ENCODE measurements at places on chromosomes 1 and 21.
A peak's percentile ranks its signal among the peaks of the same experiment; 100 is the strongest.

DNA sequence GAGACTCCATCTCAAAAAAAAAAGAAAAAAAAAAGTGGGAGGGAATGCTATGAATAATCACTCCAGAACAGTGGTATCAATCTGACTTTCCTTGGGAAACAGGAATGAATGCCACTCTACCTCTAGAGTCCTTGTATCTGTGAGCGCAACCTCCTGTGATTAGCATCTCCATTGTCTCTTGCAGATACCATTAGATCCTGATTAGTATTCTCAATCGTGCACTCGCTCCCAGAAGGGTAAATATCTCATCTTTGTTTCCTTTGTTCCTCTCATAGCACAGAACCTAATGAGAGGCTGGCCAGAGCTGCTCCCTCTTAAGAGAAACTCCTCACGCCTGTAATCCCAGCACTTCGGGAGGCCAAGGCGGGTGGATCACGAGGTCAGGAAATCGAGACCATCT lies 184.4 kb upstream of the KCNK2 start:
- no peak for DNase-seq

DNA sequence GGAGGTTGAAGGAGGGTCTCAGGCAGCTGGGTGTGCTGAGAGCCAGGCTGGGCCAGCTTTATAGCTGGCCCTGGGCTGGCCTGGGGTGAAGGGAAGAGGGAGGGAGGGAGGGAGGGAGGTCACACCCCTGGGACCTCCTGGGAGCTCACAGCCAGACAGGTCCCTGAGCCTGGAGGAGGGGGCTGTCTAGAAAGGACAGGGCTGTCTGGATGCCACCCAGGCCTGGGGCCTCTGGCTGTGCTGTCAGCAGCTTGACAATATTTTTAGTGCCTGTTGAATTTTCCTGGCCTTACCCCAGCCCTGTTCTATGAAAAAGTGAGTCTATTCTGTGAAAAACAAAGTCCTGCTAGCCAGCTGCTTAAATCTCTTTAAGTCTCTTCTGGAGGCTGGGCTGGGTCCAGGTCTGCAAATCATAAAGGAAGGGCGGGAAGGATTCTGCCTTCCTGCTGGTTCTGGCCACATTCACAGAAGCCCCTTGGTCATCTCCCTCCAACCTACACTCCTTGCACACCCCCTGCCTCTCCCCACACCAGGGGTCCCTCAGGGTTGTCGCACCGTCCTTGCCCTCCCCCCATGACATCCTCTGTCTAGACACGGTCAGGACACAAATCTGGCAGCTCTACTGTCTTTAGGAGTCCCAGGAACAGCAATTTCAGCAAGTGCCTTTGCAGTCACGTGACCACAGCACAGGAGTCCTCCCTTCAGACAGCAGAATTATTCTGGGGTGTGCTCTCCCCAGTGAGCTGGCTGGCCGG lies at the start of gene LEFTY2:
Gene LEFTY2 (minus strand): TSS at position 34 of the 755 bp plus-strand sequence. CDS start 80 bp downstream, outside the sequence.
- no peak for DNase-seq

DNA sequence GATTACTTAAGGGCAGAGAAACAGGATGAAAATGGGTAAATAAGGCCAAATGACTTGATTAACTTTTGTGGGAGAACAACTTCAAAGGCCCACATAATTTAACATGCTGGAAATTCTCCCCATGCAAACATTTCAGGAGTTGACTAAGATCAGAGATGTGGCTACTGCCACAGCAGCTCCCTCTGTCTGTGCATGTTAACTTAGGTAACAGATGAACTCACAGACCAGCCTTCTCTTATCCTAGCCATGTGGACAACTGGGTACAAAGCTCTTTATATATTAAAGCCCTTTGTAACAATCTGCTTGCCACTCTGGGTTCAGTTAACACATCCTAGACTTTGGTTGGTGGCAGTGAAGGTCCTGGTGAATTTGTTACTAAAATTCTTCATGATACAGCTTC lies 33.2 kb downstream of the BEND5 start:
- DNase-seq, result no peak

GRCh38 chr1:77438236-77438913 lies 156.6 kb downstream of the AK5 start:
- DNase-seq, result no peak

GRCh38 chr21:32186804-32187203 lies 92.0 kb downstream of the MIS18A start:
- no peak for DNase-seq

GRCh38 chr1:54273092-54273794 lies 73.3 kb downstream of the MRPL37 start:
- peak; percentile 19 for DNase-seq

GRCh38 chr1:108179018-108179417 lies 21.1 kb downstream of the SLC25A24 start:
- no peak for DNase-seq

GRCh38 chr1:229650045-229650444 lies 24.0 kb downstream of the URB2 start:
- no peak for DNase-seq

DNA sequence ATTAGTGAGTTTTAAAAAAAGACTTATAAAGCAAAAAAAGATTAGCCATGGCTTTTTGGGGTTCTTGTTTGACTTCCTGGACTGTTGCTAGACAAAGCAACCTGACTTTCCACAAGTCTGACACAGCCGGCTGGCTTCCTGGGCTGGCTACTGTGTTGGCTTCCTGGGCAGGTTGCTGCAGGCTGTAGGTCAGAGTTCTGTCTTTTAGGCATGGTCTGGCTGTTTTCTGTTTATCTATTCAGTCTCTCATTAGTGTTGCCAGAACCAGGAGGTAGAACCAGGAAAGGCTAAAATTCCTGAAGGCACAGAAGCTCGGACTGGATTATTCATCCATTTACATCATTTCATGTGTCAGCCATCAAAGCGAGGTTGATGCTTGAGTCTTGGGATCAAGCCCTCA lies 88.6 kb upstream of the SLC35F3 start:
- no peak for DNase-seq

DNA sequence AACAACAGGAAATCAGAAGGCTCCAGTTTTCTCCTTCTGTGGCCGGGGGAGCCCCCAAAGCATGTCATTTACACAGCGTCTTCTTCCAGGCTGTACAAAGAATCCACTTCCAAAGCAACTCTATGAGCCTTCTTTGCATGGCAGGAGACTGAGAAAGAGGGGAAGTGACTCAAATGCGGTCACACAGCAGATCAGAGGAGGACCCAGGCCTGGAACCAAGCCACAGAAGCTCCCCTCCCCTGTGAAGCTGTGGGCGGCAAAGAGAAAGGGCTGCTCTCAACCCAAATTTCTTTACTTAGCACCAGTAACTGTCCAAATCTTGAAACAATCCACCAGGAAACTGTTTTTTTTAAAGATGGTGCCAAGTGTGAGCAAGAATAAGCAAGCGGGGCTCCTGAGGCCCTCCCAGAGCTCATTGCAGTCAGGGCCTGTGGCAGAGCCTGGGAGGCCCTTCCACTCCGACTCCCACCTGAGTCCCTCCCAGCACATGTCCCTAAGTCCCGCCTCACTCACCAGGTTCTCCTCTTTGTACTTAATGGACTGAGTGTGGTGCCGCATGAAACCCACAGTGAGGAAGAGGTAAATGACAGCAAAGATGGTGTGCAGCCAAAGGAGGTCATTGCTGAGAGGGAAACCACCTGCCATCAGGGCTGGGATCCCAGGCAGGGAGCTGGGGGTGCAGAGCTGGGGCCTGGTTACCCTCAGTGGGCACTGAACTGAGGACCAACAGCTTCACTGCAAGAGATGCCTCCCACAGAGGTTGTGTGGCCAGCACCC lies 15.9 kb downstream of the TMEM63A start:
- no peak for DNase-seq

GRCh38 chr1:207644166-207644851 lies 624 bp upstream of the CR1L start:
- DNase-seq, result no peak

- no peak for DNase-seq
Observed at GRCh38 chr1:24861821-24862727, 68.0 kb downstream of the RUNX3 start.

- DNase-seq, result no peak
Observed at GRCh38 chr1:34874296-34874952, 14.9 kb upstream of the SMIM12 start.

GRCh38 chr1:179043266-179043665 lies 17.6 kb downstream of the FAM20B start:
- no peak for DNase-seq

GRCh38 chr1:215277532-215277931 lies 195.0 kb downstream of the KCNK2 start:
- DNase-seq, result no peak

DNA sequence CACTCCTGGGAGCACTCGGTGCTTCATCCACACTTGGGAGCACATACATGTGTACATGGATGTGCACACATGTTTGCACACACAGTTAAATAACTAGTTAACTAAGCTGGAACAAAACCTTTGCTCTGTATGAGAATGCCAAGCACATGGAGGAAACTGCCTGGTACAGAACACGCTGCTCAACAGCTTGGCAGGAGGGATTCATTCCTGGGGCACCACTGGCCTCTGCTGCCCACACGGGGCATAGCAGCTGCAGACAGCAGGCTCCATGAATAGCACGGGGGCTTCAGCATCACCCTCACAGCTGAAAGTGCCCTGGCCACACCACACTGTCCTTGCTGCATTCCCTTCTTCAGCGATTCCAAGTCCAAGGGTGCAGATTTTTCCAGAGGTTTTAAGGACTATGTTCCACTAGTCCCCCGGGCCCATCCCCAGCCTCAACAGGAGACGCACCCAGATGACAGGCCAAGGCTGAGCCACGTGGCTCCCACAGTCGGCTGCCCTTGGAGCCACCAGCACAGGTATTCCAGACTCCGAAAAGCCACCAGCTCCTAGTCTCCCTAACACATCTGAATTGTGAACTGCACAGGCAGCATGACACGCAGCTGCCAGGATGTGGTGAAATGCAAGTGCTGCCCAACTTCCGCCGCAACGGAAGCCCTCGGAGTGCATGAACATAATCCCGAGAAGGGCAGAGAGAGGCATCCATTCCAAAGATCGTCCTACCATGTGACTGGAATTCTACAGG lies 16.9 kb downstream of the NPHP4 start:
- peak; percentile 68 for DNase-seq

- peak; percentile 15 for DNase-seq
Observed at GRCh38 chr21:31554511-31555022, 104.9 kb upstream of the SOD1 start.

- no peak for DNase-seq
Observed at GRCh38 chr1:24952413-24952841, 22.4 kb upstream of the RUNX3 start.

GRCh38 chr1:29282924-29283803 lies 46.8 kb downstream of the PTPRU start:
- DNase-seq, result no peak

GRCh38 chr1:203178821-203179666 lies 3.4 kb upstream of the MYBPH start:
- DNase-seq, result no peak

DNA sequence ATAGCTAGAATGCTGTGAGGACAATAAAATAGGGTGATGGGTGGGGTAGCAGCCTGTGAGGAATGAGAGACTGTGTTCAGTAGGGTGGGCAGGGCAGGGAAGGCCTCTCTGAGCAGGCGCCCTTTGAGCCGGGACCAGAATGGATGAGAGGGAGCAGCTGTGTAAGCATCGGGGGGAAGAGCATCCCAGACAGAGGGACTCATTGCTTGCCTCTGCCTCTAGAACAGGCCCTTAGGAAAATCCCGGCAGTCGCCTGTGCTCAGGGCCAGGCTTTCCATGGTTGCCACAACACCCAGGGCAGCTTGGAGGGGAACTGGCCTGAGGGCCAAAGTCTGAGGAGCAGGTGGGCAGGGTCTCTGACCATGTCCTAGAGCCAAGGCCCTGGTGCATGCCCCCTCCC lies 774 bp downstream of the SLC2A7 start:
- no peak for DNase-seq

DNA sequence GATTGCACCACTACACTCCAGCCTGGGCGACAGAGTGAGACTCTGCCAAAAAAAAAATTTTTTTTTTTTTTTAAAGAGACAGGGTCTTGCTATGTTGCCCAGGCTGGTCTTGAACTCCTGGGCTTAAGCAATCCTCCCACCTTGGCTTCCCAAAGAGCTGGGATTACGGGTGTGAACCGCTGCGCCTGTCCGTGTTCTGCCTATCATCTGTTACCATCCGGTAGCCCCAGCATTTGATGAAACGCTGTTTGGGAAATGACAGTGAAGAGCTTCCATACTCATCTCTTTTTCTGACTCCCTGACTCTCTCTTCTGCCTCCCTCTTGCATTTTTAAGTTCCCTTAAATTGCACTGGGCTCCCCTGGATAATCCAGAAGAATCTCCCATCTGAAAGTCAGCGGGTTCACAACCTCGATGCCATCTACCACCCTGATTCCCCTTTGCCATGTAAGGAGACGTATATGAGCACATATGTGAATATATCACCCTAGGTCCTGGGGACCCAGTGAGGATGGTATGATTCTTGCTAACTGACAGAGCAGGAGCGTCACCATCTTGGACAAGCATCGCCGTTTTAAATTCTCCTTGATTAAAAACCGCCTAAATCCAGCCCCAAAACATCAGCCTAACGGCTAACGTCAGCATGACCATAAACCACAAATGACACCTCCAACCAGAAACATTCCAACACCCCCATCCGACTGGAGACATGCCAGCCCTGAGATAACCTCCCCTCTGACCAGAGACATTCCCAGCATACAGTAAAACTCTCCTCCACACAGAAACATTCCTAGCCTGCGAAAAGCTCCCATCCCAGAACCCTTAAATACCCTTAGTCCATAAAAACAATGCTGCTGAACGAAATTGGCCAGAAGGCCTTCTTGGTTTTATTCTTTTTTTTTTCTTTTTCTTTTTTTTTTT lies 12.4 kb downstream of the TNFRSF8 start:
- DNase-seq, result no peak

DNA sequence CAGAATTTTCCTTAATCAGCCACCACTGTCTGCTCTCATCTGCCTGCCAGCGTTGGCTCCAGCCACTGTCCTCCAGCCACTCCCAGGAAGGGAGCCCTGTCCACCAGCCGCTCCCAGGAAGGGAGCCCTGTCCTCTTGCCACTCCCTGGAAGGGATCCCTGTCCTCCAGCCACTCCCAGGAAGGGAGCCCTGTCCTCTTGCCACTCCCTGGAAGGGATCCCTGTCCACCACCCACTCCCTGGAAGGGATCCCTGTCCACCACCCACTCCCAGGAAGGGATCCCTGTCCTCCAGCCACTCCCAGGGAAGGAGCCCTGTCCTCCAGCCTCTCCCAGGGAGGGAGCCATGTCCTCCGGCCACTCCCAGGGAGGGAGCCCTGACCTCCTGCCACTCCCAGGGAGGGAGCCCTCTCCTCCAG lies 726.5 kb downstream of the PTPRU start:
- DNase-seq, result no peak

DNA sequence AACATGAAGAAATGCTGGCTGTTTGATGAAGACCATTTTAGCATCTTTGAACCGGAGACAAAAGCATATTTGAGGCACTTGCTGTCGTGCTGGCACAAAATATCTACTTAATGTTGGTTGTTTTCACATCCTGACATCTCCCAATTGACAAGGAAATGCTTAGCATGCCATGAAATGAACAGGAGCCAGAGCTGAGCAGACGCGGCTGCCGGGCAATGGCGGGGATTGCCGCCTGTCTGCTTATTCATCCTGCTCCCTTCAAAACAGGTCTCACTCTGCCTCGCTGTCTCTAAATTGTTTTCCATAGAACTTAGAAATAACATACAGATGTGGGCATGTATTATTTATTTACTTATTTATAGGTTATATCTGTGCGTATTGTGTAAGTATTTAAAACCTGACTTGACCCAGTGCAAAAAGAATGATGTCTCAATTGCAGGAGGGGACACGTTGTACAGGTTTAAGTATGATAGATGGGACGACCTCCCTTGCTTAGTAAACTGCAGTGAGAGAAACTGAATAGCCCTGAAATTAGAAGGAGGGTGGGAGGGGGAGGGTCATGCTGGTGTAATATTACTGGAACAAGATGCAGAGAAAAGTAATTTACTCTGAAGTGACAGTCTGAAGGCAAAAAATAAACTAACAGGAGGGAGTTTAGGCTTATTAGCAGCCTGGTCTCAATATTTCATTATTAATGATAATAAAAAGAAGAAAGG lies 590.4 kb upstream of the PLXNA2 start:
- DNase-seq, result no peak

Data from substantia nigra (tissue), 51 donors.